NCI-H1417 (cell line): ENCODE measurements at places on chromosomes 3 and 15.

GRCh38 chr3:128235207-128235926, 82.1 kb downstream of the EEFSEC start:
- DNase-seq = peak; percentile 56

GRCh38 chr15:58889363-58889762, 44.1 kb downstream of the SLTM start:
- no peak for DNase-seq

DNA sequence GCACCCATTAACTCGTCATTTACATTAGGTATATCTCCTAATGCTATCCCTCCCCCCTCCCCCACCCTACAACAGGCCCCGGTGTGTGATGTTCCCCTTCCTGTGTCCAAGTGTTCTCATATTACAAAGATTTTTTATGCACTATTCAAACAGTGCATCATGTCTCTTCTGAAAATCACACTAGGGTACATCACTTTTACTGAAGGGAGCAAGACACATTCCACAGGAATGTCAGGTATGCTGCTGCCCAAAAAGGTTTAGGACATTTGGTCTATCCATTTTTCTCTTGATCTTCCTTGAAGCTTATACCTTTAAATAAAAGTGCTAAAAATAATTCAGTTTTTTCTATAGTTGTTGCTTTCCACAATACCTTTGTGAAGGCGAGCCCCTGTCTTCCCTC, 9.2 kb upstream of the EPHA3 start:
- no peak for DNase-seq

DNA sequence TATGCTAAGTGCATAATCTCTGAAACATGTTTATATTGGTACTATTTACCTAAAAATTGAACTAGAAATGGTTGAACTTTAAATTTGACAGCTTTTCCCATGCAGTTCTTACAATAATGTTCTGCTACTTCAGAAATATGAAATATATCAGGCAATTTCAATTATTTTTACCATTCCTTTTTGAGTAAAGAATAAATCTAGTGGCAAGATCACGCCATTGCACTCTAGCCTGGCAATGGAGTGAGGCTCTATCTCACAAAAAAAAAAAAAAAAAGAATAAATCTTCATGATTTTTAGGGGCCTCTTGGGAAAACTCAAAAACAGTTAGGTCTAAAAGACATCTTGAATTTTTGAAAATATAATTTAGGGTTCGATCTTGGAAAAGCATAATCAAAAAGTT, 10.6 kb upstream of the DNAAF4 start:
- no peak for DNase-seq

DNA sequence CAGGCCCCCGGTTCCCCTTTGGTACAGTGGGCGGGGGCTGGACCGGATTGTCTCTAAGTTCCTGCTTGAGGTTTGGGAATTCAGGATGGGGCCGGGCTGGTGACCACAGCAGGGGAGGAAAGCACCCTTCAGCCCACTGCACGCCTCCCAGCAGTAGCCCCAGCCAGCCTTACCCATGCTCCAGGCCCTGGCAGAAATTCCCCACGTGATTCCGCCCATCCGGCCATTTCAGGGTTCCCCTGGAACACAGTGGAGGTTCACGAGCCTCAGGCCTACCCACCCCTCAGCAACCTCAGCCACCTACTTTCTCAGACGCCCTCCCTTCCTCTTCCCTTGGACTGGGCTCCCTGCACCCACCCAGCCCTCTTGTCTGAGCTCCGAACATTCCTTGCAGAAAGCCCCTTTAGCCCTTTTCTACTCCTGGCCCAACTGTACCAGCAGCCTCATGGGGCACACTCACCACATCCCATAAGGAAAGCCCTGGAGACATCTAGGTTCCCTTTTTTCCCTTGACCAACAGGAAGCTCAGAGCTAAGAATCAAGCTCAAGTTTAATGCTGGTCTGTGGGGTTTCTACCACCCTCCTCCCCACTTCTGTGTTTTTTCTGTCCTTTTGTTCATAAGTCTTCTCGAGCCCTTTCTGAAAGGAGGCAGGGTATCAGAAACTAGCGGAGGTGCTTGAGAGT, 11.5 kb downstream of the ALS2CL start:
- DNase-seq = no peak

DNA sequence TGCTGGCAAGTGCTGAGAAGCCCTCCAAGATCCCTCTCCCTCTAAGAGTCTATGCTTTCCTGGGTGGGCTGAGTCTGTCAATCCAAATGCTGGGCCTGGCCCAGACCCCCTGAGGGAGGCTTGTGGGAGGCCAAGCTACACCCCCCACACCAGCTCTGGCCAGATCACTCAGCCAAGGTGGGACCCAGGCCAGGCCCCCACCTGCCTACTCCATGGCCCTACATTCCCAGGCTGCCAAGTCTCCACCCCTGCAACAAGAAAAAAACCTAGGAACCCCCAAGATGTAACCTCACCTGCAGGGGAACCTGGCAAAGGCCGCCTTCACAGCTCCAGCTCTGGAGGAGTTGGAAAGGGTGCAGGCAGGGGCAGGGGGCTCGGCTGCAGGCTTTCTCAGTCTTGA, 109.1 kb downstream of the CHSY1 start:
- DNase-seq = no peak

GRCh38 chr3:132231633-132232032, 85.6 kb upstream of the ACP3 start:
- no peak for DNase-seq

- no peak for DNase-seq
Measured at GRCh38 chr3:24952388-24952787, 457.7 kb upstream of the THRB start.

GRCh38 chr3:14473411-14473891, 66.7 kb downstream of the GRIP2 start:
- DNase-seq = no peak

DNA sequence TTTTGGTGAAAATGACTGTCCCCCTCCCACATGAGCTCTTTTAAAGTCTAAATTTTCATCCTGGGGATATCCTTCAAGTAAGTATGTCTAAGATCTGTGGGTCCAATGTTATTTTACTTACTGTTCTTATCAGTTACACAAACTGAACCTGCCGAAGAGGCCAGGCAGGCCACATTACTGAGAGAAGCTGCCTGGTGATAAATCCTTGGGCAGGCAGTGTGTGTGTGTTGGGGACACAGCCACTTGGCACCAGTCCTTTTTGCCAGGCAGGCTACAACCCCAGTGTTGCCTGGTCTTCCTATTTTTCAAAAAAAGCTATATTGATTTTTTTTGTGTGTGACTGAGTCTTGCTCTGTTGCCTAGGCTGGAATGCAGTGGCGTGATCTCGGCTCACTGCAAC, 50.6 kb upstream of the RASA2 start:
- no peak for DNase-seq

- no peak for DNase-seq
Measured at GRCh38 chr3:193960487-193961274, 175.3 kb upstream of the HES1 start.

- no peak for DNase-seq
Measured at GRCh38 chr3:134260987-134261386, 10.3 kb upstream of the RYK start.

DNA sequence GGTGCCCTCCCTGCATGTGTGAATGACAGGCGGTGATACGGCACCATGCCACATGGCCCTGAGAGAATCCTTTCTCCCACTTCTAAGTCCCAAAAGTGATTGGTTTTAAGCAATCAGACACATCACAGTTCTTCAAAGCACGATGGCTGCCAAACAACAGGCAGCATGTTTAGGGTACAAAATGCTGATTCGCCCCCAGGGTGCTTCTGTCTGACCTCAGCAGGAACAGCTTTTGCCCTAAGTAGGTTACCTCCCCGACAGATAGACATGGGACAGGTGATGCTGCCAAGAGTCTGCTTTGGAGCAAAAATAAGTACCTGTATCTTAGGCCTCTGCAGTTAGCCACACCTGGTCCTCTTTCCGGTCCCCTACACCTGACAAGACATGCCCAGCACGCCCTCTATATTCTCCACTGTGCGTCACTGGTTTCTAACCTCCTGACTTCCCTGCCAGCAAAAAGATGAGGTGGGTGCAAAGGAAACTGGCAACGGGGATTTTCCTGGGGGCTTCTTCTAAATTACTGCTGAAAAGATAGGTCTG, 549.8 kb downstream of the FOXP1 start:
- no peak for DNase-seq

GRCh38 chr3:120212505-120212904, 72.5 kb downstream of the GPR156 start:
- DNase-seq = no peak

DNA sequence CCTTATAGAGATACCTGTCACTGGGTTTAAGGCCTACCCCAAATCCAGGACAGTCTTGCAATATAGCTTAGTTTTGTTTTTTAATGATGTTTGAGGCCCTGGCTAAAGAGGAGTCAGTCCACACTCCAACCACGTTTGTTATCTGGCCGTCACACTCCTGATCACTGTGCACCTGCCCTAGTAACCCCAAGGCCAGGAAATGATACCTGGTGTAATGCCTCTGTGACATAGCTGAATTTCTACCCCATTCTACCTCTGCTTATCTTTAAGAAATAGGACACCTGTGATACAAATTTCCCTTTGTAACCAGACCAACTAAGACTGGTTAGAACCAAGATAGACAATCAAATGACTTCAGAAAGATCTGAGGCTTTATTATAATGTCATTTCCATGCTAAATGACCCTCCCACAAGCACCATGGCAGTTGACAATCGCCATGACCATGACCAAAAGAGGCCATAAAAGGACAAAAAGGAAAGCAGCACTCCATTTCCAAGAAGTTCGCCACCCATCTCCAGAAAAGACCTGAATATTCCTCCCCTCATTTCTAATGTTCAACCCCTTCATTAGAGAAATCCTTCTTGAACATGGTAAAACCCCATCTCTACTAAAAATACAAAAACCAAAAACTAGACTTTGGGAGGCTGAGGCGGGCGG, 4.8 kb upstream of the RTP3 start:
- no peak for DNase-seq

DNA sequence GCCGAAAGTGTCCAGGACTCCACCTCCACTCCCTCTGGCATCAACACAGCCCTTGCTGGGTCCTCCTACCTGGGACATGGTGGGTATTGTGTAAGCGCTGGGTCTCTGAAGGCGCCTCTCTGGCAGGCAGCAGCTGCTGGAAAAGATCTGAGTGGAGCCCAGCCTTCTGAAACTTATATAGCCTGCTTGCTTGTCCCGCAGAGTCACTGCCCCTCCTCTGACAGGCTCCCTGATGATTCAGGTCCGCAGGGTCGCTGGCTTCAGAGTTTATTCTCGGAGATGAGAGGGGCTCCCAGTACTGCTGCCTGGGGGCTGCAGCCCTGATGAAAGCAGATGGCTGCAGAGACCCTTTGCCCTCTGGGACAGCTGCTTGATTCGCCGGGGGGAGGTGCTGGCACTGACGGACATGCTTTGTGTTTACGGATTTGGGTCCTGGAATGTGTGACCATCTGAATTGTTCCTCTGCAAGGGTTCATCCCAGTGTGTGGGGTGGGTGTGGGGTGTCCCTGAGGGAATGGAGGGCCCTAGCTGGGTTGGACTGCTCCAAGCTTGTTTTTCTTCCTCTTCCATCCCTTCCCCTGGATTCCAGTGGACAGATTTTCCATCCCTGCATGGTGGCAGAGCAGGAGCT, at the start of gene MUSTN1:
MUSTN1 (minus strand) TSS at position 149 of the 631 bp plus-strand sequence; CDS start at position 78, 71 bp downstream.
- no peak for DNase-seq

DNA sequence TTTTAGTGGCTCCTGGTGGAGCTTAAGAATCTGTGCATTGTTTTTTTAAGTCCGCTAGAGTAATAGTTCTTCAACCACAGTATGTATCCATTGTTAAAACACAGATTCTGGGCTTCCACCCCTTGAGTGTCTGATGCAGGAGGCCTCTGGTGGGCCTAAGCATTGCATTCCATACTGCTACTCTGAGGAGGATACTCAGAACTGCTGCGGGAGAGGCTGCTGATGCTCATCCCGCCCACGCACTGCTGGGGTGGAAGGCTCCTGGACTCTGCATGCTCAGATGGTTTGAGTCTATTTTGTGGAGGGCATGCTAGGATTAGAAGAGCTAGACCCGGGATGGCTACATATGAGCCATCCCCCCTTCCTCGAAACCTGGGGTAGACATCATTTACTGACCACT, 74.4 kb downstream of the THSD4 start:
- no peak for DNase-seq

DNA sequence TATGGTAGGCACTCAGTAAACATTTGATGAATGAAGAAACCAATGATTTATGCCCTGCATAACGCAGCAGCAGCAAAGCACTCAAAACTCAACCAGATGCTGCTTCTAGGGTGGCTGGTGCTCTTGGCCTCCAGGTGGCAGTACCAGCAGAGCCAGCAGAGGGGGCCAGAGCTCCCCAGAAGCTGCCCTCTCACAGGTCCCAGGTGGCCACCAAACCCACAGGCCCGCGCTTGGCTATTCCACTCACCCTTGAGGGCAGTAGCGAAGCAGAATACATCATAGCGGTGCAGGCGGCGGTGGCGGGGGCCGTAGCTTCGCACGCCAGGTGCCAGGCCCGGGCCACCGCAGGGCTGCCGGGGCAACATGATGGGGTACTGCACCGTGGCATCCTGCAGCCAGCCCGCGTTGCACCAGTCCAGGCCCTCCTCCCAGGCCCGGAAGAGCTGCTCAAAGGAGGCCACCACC, 16.6 kb downstream of the HAPLN3 start:
- peak; percentile 32 for DNase-seq
